ENCODE measurements at places on chromosomes 4 and X.

GRCh38 chr4:156137679-156138473 is 184.2 kb upstream of the CTSO start:
- no peak for DNase-seq

GRCh38 chr4:7649741-7650531 is 215.2 kb upstream of the PSAPL1 start:
- DNase-seq, result peak; percentile 26

DNA sequence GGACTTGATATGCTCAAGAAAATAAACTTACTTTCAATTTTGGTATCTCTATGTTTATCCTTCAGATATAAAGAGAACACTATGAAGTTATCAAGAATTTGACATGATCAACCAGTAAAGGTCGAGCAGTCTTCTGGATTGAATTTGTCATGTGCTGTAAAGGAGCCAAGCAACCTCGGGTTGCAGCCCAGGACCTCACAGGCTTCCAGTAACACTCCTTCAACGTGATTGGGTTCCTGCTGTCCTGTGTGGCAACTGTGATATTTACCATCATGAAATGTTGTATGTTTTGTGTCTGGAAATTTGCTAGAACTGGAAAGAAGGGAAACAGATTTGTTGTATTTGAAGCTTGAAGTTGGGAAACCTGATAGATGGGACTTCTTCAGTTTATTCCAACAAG is 52.0 kb upstream of the UGT2B7 start:
- no peak for DNase-seq

DNA sequence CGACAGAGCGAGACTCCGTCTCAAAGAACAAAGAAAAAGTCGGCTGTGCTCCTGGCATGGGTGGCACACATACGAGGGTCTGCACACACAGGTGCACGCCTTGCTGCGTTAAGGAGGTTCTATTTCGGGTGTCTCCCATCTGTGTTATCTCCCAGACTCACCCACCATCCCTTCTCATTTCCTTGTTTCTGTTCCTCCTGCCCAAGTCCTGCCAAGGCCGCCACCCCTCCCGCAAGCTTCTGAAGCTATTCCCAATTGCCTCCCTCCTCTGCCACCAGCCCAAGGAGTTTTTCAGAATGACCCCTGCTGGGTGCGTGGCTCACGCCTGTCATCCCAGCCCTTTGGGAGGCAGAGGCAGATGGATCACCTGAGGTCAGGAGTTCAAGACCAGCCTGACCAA is 6.0 kb upstream of the IL3RA start:
- no peak for DNase-seq
